ENCODE measurements at places on chromosomes 13 and 19.

DNA sequence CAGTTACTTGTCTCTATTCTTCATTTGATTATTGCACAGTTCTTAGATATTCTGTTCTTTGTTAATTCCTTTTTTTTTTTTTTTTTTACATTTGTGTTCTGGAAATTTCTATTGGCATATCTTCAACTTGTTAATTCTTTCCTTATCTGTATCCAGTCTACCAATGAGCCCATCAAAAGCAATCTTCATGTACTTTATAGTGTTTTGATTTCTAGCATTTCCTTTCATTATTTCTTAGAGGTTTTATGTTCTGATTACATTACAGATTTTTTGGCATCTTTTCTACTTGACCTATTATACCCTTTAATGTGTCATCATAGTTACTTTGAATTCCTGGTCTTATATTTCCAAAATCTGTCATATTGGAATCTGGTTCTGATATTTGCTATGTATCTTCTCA lies 2194.8 kb downstream of the PCDH9 start:
- no peak for DNase-seq

DNA sequence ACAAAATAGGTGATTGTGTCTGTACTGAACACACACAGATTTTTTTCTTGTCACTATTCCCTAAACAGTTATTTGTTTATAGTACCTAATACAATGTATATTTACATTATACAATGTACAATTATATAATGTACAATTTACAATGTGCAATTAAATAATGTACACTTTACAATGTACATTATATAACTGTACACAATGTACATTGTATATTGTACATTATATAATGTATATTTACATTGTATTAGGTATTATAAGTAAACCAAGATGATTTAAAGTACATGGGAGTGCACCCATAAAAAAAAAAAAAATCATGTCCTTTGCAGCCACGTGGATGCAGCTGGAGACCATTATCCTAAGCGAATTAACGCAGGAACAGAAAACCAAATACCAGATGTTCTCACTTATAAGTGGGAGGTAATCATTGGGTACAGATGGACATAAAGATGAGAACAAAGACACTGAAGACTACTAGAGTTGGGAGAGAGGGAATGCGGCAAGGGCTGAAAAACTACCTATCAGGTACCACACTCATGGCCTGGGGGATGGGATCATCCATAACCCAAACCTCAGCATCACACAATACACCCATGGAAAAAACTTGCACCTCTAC lies 68.1 kb downstream of the ABCC4 start:
- no peak for DNase-seq

- no peak for DNase-seq
Observed at GRCh38 chr19:18464646-18465045, 26.7 kb upstream of the ISYNA1 start.

DNA sequence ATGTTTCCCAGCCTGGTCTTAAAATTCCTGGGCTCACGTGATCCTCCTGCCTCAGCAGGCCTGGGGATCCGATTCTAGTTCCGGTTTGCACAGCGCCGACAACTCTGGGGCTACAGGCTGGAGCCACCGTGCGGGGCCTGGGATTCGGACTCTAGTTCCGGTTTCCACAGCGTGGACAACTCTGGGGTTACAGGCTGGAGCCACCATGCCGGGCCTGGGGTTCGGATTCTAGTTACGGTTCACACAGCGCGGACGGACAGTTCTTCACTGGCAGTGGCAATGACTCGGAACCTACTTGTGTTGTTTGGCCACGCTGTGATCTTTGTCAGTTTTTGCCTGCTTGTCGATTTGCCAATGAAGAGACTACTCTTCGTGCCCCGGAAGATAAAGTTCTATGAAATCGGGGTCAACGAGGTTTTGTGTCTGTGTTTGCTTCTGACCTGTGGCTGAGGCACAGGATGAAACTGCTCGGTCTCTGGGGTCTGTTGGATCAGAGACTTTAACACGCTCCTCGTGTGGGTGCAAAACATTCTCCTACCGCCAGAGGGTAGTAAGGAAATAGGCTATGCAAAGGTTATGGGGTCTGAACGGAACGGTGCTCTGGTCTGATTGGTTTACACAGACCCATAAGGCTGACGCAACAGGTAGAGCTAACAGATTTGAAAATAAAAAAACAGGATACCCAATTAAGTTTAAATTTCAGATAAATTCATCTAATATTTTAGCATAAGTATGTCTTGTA lies 12.1 kb upstream of the ZSCAN1 start:
- no peak for DNase-seq

- DNase-seq = no peak
Observed at GRCh38 chr13:30711837-30712236, 23.5 kb upstream of the ALOX5AP start.

- DNase-seq = no peak
Observed at GRCh38 chr19:2374808-2375207, 14.7 kb downstream of the TMPRSS9 start.

DNA sequence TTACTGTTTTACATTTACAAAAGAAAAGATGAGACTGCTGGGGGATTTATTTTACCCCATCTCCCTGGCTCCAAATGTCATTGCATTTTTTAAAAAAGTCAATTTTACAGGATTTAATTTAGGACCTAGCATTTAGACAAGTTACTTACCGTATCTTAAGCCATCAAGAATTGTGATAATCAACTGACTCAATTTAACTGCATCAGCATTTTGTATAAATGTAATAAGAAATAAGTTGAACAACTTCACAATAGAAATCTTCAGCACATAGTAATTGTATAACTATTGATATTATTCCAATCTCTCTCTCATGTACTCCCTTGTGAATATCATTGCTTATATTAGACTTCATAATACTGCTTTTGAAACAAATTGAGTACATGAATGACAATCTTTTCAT lies 907.5 kb upstream of the SLC10A2 start:
- DNase-seq = no peak

- no peak for DNase-seq
Observed at GRCh38 chr19:46659151-46660007, 1.6 kb downstream of the DACT3 start.

DNA sequence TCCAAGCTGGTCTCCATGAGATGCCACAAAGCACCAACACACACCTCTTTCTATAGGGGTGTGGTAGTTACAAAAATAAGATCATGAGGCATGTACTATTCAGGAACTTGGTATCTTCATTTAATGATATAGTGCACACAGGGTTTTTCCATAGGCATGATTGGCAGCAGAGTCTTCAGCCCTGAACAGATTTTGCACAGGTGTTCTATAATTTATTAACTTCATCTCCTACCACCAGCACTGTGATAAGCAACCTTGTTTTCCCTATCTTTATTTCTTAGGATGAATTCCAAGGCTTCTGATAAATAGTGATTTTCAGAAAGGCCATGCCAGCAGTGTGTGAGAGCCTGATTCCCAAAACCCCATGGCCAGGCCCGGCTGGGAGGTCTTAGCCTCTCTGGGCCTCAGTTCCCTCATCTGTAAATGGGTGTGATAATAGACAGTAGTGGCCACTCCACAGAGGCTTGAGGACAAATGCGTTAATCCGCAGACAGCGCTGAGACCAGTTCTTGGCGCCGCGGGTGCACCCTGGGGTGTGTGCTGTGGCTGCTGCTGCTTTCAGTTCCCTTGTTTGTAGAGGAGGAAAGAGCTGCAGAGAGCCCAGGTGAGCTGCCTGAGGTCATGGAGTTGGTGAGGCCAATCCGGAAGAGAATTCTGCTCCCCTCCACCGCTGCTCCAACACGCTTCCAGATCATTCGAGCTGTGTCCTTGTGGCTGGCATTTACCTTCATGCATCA lies 33.1 kb downstream of the DHRS12 start:
- no peak for DNase-seq

GRCh38 chr19:6963244-6963852 lies 57.9 kb downstream of the MBD3L2B start:
- DNase-seq = no peak

- DNase-seq = no peak
Observed at GRCh38 chr13:34216256-34216655, 398.3 kb downstream of the RFC3 start.

GRCh38 chr13:63629591-63629990 lies 2213.9 kb upstream of the PCDH20 start:
- DNase-seq = no peak

Measured in NCI-H226 (cell line).